ENCODE measurements at places on chromosomes 7 and 10.

- peak; percentile 98 for DNase-seq
Measured at GRCh38 chr10:6083523-6084475, 5.0 kb upstream of the RBM17 start.

- no peak for DNase-seq
Measured at GRCh38 chr10:34731885-34732701, 83.0 kb downstream of the PARD3 start.

GRCh38 chr10:47309408-47310089 lies 9.6 kb downstream of the GDF10 start:
- DNase-seq, result no peak

- DNase-seq, result peak; percentile 58
Measured at GRCh38 chr7:48154792-48155413, 16.4 kb upstream of the ABCA13 start.

DNA sequence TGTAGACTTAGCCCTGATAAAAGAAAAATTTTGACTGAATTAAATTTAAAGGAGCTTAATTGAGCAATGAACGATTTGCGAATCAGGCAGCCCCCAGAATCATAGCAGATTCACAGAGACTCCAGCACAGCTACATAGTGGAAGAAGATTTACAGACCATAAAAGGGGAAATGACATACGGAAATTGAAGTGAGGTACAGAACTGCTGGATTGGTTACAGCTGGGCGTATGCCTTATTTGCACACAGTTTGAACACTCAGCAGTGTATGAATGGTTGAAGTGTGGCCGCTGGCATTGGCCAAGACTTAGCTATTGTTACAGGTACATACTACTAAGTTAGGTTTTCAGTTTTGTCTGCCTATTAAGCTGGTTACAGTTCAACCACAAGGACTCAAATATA lies 433.5 kb upstream of the CELF2 start:
- no peak for DNase-seq

DNA sequence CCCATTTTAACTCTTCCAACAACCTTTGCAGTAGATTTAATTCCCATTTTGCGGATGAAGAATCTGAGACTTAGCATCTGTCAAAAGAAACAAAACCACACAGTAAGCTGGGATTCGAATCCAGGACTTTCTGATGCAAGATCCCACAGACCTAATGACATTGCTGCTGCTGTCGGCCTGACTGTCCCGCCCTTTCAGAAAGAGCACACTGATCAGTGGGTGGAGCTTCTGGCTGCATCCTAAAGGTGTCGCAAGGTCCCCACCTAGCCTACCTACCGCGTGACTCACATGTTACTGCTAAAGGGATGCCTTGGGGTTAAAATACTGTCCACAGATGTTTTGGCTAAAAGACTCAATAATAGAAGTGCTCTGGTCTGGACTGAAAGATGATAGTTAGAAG lies 134.7 kb downstream of the EMX2 start:
- no peak for DNase-seq

DNA sequence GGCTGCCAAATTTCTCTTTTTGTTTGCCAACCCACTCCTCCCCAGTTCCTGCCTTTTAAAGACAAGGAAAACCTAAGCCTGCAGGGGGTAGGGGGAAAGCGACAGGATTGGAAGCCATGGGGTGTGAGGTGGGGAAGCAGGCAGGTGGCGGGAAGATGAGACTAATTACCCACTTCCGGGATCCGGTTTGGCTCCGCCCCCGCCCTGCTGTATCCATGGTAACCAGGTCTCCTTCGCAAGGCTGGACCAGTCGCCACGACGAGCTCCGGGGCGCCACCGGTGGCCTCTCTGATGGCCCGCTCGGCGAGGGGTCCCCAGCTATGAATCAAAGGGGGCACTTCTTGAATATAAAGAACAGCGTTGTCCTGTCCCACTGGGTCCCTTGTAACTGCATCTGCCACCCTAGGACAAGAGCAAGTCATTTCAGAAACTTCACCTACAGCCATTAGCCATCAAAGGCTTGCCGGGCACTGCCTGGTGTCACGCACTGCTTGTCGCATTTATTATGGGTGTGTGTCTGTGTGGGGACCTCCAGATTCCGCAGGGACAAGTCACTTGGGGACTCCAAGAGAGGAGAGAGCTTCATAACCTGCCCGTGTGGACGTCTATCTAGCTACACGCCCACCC lies 55.4 kb upstream of the LMTK2 start:
- peak; percentile 58 for DNase-seq

DNA sequence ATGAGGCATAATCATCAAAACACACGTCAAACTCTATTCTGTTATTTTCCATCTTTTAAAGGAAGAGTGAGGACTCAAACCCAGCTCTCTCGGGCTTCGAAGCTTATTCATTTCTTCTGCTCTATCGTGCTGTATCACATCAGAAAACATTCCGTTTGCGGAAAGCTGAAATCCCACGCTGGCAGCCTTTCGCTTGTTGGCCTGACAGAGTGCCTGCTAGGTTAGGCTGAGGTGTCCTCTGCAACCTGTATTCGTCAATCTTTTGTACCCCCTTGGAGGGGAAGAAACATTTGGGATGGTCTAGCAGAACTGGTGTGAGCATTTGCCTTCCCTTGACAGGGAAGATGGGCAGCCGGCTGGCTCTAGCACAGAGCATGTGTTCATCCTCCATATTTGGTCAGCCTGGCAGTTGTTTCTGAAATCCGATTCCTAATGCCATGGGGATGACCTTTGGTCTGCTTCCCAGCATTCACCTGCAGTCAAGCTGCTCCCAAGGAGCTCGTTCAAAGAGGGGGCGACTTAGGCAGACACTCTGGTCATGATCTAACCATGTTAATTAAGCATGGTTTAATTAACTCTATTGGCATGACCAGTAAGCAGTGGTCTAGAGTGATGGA lies 55.2 kb downstream of the TACC2 start:
- DNase-seq, result no peak

DNA sequence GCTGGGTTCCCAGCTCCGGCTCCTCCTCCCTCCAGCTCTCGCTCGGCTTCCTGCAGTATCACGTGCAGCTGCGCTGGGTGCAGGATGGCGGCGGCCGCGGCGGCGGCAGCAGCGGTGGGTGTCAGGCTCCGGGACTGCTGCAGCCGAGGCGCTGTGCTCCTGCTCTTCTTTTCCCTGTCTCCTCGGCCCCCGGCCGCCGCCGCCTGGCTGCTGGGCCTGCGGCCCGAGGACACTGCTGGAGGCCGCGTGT lies at the start of gene CNNM1:
Gene CNNM1 (plus strand): TSS at position 53 of the 250 bp plus-strand sequence. CDS start 32 bp downstream, at position 85.
- DNase-seq, result peak; percentile 54

GRCh38 chr7:79828866-79829265 lies 305.8 kb upstream of the GNAI1 start:
- DNase-seq, result no peak

DNA sequence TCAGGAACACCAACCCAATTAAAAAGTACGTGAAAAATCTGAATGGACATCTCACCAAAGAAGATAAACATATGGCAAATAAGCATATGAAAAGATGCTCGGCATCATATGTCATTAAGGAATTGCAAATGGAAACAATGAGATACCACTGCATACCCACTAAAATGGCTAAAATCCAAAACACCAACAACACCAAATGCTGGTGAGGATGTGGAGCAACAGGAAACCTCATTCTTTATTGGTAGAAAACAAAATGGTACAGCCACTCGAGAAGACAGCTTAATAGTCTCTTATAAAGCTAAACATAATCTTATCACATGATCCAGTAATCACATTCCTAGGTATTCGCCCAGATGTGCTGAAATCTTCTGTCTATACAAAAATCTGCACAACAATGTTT lies 13.1 kb downstream of the RSU1 start:
- no peak for DNase-seq

GRCh38 chr10:78000956-78001472 lies 28.3 kb downstream of the POLR3A start:
- DNase-seq, result no peak

DNA sequence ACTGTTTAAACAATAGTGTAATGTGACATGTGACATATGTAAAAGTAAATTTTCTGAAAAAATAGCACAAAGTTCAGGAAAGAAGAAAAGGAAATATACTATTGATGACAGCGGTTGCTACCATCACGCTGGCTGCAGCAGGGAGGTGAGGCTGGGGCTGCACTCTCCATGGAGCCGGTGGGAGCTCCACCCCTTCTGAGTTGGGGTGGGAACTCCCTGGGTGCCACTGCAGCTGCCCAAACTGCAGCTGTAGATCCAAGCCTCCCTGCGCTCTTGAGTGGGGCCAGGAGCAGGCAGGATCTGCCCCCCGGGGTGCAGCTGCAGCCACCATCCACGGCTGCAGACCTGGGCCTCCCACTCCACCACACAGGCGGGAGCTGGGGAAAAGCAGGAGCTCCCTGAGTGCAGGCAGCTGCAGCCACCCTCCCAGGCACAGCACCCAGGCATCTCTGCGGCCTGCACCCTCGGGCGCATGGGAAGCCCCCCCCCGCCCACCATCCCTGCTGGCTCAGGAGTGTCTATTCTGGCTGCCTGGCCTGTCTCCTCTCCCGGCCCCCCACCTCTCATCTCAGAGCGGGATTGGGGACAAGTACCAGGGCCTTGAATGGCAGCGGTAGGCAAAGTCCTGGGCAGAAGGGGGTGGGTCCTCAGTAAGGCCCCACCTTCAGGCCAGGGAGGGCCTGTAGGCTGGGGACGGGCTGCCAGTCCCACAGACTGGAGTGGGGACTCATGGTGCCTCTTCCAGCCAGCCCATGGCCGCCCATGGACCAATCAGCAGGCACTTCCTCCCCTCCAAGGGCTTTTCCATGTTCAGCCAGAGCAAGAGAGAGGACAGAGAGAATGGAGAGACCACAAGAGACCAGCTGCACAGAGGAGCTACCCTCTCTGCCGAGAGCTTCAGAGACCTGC lies 50.1 kb downstream of the TNS3 start:
- DNase-seq, result no peak

GRCh38 chr10:26486304-26486703 lies 48.2 kb downstream of the APBB1IP start:
- no peak for DNase-seq

- peak; percentile 28 for DNase-seq
Measured at GRCh38 chr7:1058821-1059199, 14.5 kb downstream of the GPR146 start.

DNA sequence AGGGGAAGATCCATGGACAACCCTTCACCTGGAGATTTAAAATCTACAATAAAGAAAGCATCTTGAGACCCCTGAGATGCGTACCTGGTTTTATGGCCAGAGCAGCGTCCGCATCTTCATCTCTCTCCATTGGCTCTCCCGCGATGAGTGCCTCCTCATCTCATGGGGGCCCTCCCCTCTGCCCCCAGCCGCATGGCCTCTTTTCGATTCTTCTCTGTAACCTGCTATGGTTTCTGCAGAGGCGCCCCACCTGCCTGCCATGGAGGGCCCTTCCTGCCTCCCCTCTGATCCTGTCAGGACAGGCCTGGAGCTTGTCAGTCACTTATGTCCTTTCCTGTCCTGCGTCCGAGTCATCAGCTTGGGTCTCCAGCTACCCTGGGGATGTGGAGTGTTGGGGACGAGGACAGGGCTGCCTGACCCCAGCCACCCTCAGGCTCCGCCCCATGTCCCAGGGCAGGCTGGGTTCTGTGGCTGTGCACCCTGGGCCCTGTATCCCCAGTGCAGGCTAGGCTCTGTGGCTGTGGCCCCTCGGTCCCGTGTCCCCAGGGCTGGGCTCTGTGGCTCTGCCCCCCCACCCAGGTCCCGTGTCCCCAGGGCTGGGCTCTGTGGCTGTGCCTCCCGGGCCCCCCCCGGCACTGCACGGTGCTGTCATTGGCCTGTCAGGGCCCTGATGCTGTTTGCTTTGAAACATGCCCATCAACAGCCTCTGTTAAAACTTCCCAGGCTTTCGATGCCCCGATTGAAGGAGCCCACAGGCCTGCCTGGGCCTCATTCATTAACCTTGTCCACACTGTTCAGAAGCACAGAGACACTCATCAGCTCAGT lies 99.8 kb downstream of the WDR37 start:
- DNase-seq, result no peak

GRCh38 chr10:74151879-74152722 lies 1.1 kb downstream of the ADK start:
- no peak for DNase-seq

GRCh38 chr7:119733127-119733879 lies 539.7 kb upstream of the KCND2 start:
- no peak for DNase-seq

GRCh38 chr7:32026083-32026425 lies 44.2 kb downstream of the PDE1C start:
- no peak for DNase-seq

GRCh38 chr10:123835575-123835974 lies 56.0 kb downstream of the CPXM2 start:
- DNase-seq, result no peak

GRCh38 chr10:77927402-77928246 lies 1.1 kb upstream of the DLG5 start:
- no peak for DNase-seq

GRCh38 chr10:1754506-1755153 lies 17.3 kb upstream of the ADARB2 start:
- DNase-seq, result no peak
